ENCODE measurements at places on chromosomes 1 and 21. TPM values are rescaled to one million over a fixed set of nuclear protein-coding genes. Genes with fewer than 3 reads are reported as not detected.
A peak's percentile ranks its signal among the peaks of the same experiment; 100 is the strongest.

- H3K4me1 ChIP-seq, result peaks cover 11% of the 10 kb centered on the region
- H3K4me3 ChIP-seq, result peak overlapping the region; percentile 54
- DNase-seq, result no peak
- peak overlapping the region; percentile 61 for H3K27ac ChIP-seq
- H3K27me3 ChIP-seq, result no peaks in the 10 kb centered on the region
- no peaks in the 10 kb centered on the region for H3K36me3 ChIP-seq
Measured at GRCh38 chr1:165424454-165425216, 20.3 kb downstream of the RXRG start.

DNA sequence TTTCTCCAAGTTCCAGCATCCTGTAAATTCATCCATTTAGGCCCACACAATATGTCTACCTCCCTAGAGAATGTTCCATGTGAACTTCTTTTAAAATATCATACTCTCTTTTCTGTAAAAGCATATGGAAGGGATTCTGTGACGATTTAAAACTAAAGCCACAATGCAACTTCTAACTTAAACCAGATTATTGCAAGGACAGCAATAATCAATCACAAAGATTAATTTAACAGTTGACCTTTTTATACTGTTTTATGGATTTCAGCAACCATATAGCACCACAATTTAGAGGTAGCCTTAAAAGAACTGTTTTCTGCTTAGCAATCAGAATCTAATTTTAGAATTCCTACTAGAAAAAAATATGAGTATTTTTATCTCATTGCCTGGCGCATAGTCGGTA lies 58.3 kb downstream of the DSCAM start:
- DNase-seq, result no peak
- H3K4me3 ChIP-seq, result no peak overlapping the region
- H3K36me3 ChIP-seq, result no peaks in the 10 kb centered on the region

- H3K36me3 ChIP-seq, result no peaks in the 10 kb centered on the region
- H3K4me3 ChIP-seq, result no peak overlapping the region
- no peak overlapping the region for H3K27ac ChIP-seq
- peaks cover 22% of the 10 kb centered on the region for H3K27me3 ChIP-seq
- no peak for DNase-seq
Measured at GRCh38 chr1:117685936-117686806, 80.3 kb downstream of the TENT5C start.

- peak within 1 kb of the TSS; percentile 87 for H3K27ac ChIP-seq
- peak; percentile 94 for DNase-seq
- H3K4me3 ChIP-seq, result peak within 1 kb of the TSS; percentile 84
- H3K27me3 ChIP-seq, result no peaks in the 10 kb centered on the region
- H3K4me1 ChIP-seq, result peaks cover 50% of the 10 kb centered on the region
- peaks cover 20% of the 10 kb centered on the region for H3K36me3 ChIP-seq
Measured at GRCh38 chr1:1890506-1891348, at the start of gene GNB1. Gene GNB1, minus strand, starts transcription at chr1:1891087. Its CDS starts 65,634 bp downstream, at chr1:1825453.

GRCh38 chr1:36950604-36951291 lies 83.6 kb downstream of the GRIK3 start:
- DNase-seq, result no peak
- peaks cover 20% of the 10 kb centered on the region for H3K27me3 ChIP-seq
- no peak overlapping the region for H3K27ac ChIP-seq
- no peak overlapping the region for H3K4me3 ChIP-seq

GRCh38 chr1:25083481-25084345 lies 148.6 kb downstream of the SYF2 start:
- DNase-seq, result no peak
- peaks cover 5% of the 10 kb centered on the region for H3K4me1 ChIP-seq
- no peak overlapping the region for H3K4me3 ChIP-seq
- H3K27me3 ChIP-seq, result no peaks in the 10 kb centered on the region
- H3K27ac ChIP-seq, result no peak overlapping the region

LRRC39 gene
- 0.72 TPM for total RNA-seq

DNA sequence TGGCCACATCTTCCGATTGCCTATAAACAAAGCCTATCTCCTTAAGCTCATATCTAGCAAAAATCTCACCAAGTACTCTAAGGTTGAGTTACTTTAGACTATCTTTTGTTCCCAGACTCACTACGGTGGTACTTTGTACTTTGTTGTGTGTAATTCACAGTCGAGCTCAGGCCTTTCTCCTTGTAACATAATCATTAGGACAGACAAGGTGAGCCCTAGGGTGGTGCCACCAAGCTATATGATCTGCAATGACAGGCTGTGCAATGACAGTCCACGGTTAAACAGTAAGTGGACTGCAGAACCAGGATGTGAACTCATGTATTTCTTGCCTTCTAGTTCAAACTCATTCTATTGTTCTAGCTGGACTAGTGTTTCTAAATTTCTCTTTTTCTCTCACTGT lies 132.2 kb downstream of the UBE2U start:
- H3K4me3 ChIP-seq, result no peak overlapping the region
- H3K4me1 ChIP-seq, result no peaks in the 10 kb centered on the region
- DNase-seq, result no peak
- no peaks in the 10 kb centered on the region for H3K27me3 ChIP-seq
- no peak overlapping the region for H3K27ac ChIP-seq

DNA sequence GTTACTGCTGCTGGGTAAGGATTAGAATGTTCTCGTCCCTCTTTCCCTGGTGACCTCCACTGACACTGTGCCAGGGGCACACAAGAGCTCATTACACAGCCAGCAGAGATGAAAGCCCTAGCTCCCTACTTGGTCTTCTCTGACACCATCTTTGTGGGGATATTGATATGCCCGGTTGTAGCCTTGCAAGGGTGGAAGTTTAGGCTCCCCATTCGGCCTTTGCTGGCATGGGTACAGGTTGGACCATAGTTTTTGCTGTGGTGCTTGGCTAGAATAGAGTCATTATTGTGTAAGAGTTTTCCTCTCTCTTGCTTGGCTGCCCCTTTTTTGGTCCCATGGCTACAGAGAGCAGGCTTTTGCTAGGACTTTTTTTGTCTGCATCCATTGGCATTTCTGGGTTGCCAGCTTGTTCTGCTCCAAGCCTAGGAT lies 12.3 kb downstream of the RAB4A start:
- no peak for DNase-seq
- peaks cover 20% of the 10 kb centered on the region for H3K36me3 ChIP-seq
- H3K4me3 ChIP-seq, result no peak overlapping the region
- H3K27me3 ChIP-seq, result no peaks in the 10 kb centered on the region
- H3K4me1 ChIP-seq, result peaks cover 40% of the 10 kb centered on the region

DNA sequence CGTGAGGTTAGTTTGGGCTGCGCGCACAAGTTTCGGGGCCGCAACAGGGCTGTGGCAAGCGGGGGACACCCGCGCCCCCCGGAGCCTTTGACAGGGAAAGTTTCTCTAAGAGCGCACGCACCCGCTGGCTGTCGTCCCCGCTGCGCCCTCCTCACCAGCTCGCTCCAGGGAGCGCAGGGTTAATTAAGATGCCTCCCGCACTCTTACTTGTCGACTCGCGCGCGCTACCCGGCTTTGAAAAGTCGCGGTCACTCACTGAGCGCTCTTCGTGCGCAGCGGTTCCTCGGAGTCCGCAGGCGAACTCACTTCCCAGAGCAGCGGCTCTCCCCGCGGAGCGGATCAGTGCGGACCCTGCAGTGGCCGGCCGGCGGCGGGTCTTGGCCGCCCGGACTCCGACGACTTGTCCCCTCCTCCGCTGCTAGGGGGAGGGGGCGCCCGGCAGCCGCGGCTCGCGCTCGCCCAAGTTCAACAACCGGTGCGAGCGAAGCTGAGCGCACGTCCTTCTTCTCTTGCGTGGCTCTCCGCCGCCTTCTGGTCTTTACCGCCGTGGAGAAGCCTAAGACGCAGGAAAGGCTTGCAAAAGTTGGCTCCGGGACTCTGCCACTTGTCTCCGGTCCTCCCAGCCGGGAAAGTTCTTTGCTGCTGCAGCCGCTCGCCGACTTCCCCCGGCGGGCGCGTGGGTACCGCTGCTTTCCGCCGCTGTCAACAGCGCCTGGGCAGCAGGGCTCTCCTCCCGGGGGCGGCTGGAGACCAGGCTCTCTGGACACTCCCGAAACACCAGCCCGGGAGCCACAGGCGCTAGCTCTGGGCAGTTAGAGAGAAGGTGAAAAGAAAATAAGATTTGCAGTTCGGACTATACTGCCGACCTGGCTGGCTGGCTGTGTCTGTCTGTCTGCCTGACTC lies 506 bp downstream of the JUN start:
- peaks cover 3% of the 10 kb centered on the region for H3K27me3 ChIP-seq
- peaks cover 26% of the 10 kb centered on the region for H3K4me1 ChIP-seq
- peak overlapping the region; percentile 96 for H3K27ac ChIP-seq
- DNase-seq, result peak; percentile 53
- peak overlapping the region; percentile 92 for H3K4me3 ChIP-seq

TDRD5 gene
- not detected for total RNA-seq

DNA sequence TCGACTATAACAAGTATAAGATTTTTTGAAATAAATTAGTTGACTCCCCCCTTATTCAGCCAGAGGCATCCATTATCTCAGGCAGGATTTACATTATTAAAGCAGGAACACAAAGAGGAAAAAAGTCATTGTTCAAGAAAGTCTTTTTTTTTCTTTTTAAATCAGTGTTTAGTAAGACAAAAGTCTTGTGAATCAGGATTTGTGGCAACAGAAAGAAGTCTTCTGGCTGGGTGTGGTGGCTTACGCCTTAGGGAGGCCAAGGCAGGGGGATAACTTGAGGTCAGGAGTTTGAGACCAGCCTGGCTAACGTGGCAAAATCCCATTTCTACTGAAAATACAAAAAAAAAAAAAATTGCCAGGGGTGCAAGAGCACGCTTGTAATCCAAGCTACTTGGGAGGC lies 505.5 kb downstream of the LMO4 start:
- H3K27me3 ChIP-seq, result no peaks in the 10 kb centered on the region
- no peak for DNase-seq
- H3K36me3 ChIP-seq, result no peaks in the 10 kb centered on the region
- no peaks in the 10 kb centered on the region for H3K4me1 ChIP-seq
- H3K27ac ChIP-seq, result no peak overlapping the region

DNA sequence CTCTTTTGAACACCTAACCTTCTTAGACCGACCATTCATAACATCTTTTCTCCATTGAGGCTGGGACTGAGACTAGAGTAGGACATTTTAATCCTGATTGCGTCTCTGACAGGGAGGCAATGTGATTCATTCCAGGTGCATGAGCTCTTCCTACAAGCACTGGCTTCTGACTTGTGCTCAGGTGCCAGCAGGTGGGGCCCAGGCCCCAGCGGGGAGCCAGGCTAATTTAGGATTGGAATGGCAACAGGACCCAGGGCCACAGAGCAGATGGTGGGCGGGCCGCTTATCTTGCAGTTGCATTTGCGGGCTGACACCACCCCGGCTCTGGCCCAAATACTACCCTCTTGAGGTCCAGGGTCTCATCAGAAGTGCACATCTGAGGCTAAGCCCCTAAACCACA lies 4.1 kb downstream of the GPA33 start:
- no peak for DNase-seq
- H3K4me3 ChIP-seq, result no peak overlapping the region
- H3K27ac ChIP-seq, result no peak overlapping the region
- peaks cover 8% of the 10 kb centered on the region for H3K4me1 ChIP-seq
- H3K27me3 ChIP-seq, result no peaks in the 10 kb centered on the region

DNA sequence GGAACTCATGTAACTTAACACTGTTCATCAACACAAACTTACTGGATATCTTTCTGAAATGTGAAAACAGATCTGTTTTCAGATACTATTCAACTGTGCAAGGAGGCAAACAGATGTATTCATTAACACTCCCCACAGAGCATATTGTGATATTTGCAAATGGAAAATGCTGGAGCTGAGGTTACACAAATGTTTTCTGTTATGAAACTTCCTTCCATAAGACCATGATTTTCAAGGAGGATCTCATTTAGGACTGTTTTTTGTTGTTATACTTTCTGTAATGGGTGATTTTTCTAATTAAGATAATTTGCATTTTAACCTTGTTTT lies 56.1 kb downstream of the GABPA start:
- no peaks in the 10 kb centered on the region for H3K36me3 ChIP-seq
- peak overlapping the region; percentile 68 for H3K4me3 ChIP-seq

SLC16A4 gene
- 0.21 TPM for total RNA-seq

DNA sequence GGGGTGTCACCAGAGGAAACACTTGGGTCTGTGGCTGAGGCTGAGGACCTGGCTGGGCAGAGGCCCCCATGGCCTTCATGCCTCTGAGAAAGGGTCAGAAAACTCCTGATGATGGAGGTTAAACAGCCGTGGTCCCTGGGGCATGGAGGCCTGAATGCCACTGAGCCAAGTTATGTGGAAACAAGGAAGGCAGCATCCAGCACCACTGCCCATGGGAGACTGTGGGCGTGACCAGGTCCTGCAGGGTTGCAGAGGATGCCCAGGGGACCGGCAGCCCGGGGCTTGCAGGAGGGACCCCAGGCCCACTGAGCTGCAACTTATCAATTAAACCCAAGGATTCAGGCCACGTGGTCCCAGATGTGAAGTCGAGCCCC lies 18.9 kb upstream of the COL6A2 start:
- no peak overlapping the region for H3K27ac ChIP-seq
- no peaks in the 10 kb centered on the region for H3K36me3 ChIP-seq
- H3K27me3 ChIP-seq, result peaks cover 3% of the 10 kb centered on the region
- H3K4me1 ChIP-seq, result no peaks in the 10 kb centered on the region
- no peak for DNase-seq

ENTREP3 gene
- total RNA-seq, result 46.6 TPM

GRCh38 chr1:212293579-212293978 lies 8.4 kb downstream of the PPP2R5A start:
- H3K36me3 ChIP-seq, result peaks cover 10% of the 10 kb centered on the region
- peak overlapping the region; percentile 38 for H3K27ac ChIP-seq
- peaks cover 67% of the 10 kb centered on the region for H3K4me1 ChIP-seq
- H3K27me3 ChIP-seq, result no peaks in the 10 kb centered on the region
- H3K4me3 ChIP-seq, result no peak overlapping the region

- H3K27me3 ChIP-seq, result peaks cover 8% of the 10 kb centered on the region
- no peak overlapping the region for H3K4me3 ChIP-seq
- H3K36me3 ChIP-seq, result no peaks in the 10 kb centered on the region
- H3K4me1 ChIP-seq, result no peaks in the 10 kb centered on the region
- DNase-seq, result no peak
Measured at GRCh38 chr1:17599954-17600300, 60.4 kb downstream of the ARHGEF10L start.

GRCh38 chr1:26697978-26698849 lies 2.4 kb downstream of the ARID1A start:
- H3K4me1 ChIP-seq, result peaks cover 16% of the 10 kb centered on the region
- peaks cover 2% of the 10 kb centered on the region for H3K36me3 ChIP-seq

DNA sequence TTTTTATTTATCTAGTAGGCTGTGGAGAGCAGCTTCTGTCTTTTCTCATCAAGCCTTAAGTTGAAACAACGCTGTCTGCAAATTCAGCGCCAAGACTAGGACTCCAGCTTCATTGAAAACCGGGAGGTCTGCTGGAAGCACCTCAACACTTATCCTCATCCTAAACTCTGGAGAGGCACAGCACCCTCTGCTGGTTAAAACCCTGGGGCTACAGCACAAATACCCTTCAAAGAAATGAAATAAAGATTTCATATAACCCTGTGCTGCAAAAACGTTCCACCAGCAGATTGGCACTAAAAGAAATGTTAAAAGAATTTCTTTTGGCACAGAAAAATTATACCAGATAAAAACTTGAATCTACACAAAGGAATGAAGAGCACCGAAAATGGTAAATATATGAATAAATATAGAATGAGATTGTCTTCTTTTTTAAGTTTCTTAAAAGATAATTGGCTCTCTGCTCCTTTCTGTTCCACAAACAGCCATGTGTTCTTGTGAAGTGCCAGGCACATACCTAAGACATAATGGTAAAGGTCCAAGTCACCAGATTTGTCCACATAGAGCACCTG lies 227.7 kb upstream of the SAMSN1 start:
- DNase-seq, result peak; percentile 36
- H3K27ac ChIP-seq, result no peak overlapping the region
- H3K27me3 ChIP-seq, result peaks cover 8% of the 10 kb centered on the region
- no peaks in the 10 kb centered on the region for H3K36me3 ChIP-seq

VWA5B1 gene
- 0.16 TPM for total RNA-seq

IFNLR1 gene
- 6.3 TPM for total RNA-seq

Data from activated naive CD8-positive, alpha-beta T cell treated with anti-CD3 and anti-CD28 coated beads for 36 hours (primary cell).